AG10803 (cell line): ENCODE measurements at places on chromosomes 7 and 10.

DNA sequence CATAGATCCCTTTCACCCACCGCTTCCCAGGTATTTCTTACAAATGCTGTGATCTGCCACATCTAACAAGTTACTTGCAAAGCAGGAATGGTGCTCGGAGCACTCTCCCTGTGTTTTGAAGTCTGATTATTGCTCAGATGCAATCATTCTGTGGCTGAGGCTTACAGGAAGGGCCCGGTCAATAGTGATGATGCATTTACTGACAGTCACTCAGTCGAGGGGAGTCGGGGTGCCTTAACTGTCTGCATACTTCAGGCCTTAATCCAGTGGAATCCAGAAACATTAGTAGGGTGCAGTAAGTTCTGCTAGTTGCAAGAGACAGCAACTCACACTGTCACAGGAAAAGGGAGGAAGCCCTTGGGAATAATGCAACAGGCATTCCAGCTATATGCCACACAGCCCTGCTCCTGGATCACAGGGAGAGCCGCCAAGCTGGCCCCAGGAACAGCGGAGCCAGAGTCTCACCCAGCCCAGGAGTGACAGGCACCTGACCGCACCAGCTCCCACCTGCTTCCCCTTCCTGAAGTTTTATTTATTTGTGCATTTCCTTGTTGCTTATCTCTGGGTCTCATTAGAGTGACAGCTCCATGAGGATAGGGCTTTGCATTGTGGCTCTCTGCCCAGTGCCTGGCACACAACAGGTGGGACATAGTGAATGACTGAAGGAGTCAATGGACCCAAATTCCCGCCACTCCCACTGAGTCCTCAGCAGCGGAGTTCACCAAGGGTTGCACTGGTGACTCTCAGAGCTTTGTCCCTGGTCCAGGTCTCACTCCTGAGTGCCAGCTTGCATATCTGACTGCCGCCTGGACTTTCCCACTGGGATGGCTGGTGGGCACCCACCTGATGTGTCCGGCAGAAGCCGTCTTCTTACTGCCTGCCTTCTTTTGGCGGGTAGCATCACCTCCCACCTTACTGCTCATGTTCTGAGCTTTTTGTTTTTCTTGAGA, 212.5 kb upstream of the SH2B2 start:
- peak; percentile 39 for DNase-seq

DNA sequence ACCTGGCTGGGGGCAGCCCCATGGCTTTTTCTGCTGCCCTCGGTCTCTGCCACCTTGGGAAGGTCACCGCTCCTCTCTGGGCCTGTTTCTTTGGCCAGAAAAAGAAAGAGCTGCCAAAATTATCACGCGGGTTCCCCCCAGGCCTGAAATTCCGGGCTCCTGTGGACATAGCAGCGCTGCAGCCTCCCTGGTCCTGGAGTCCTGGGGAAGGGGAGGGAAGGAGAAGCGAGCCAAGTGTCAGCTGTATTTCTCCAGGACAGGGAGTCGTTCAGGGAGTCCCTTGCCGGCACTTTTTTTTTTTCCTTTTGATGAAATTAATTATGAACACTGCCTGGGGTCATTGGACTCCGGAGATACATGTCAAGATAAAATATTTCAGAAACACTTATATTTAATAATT, 152.3 kb upstream of the GPR26 start:
- no peak for DNase-seq

DNA sequence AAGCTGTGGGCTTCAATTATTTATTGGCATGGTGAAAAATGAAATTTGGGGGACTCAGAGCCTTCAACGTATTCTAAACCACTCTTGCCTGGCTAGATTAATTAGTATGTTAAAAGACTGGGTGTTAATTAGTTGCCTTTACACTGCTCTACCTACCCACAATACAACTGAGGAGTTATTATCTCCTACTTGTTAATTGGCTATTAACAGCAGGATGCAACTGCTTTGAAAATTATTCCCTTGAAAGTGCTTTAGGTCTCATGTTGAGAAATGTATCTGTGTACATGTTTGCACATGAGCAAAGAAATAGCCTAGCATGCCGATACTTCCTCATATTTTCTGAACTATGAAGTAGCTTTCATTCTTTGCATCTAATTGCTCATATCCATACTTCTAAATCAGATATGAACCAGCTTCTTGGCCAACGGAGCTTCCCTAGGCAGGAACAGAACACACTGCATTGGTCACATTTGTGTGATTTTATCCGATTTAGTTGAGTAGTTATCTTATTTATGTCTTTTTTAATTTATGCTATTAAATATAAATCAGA, 155.8 kb downstream of the GPAM start:
- DNase-seq, result no peak

- no peak for DNase-seq
Observed at GRCh38 chr7:38702002-38702535, 70.9 kb upstream of the AMPH start.

- no peak for DNase-seq
Observed at GRCh38 chr10:74306227-74306982, 155.4 kb downstream of the ADK start.

DNA sequence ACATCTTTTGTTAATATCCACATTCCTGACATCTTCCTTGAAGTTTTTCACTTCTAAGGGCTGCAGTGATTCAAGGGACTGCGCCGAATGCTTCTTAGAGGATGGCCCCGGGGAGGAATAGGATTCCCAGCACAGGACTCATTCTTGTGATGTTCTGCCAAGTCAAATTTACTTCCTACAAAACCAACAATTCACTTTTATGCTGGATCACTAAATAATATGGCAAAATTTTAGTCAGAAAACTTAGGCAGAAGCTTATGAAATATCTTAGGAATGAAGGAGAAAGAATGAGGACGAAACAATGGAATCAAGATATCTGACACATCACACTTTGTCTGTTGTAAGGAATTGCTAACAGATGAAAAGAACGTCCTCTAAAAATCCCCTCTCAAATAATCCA, 151.5 kb downstream of the JAZF1 start:
- peak; percentile 79 for DNase-seq

GRCh38 chr10:126902157-126902556, 3.1 kb upstream of the DOCK1 start:
- peak; percentile 91 for DNase-seq

GRCh38 chr10:13724484-13724883, 137.7 kb downstream of the PRPF18 start:
- peak; percentile 88 for DNase-seq

- no peak for DNase-seq
Observed at GRCh38 chr7:34487391-34488115, 170.5 kb upstream of the NPSR1 start.

DNA sequence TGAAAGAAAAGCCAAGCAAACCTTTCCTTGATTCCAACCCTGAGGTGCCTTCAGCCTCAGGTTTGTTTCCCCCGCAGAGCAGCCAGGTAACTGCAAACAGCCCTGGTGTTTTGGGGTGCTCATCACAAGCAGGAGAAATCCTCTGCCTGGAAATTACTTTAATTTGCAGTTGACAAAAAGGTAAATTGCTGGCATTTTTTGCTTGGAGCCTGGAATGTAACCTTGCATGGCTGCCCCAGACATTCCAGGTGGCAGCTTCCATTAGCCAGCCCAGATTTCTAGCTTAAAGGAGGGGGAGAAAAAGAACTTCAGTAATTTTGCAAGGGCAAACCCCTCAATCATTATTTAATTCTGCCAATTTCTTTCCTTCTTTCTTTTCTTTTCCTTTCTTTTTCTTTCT, 194.4 kb downstream of the MYOF start:
- DNase-seq, result no peak

DNA sequence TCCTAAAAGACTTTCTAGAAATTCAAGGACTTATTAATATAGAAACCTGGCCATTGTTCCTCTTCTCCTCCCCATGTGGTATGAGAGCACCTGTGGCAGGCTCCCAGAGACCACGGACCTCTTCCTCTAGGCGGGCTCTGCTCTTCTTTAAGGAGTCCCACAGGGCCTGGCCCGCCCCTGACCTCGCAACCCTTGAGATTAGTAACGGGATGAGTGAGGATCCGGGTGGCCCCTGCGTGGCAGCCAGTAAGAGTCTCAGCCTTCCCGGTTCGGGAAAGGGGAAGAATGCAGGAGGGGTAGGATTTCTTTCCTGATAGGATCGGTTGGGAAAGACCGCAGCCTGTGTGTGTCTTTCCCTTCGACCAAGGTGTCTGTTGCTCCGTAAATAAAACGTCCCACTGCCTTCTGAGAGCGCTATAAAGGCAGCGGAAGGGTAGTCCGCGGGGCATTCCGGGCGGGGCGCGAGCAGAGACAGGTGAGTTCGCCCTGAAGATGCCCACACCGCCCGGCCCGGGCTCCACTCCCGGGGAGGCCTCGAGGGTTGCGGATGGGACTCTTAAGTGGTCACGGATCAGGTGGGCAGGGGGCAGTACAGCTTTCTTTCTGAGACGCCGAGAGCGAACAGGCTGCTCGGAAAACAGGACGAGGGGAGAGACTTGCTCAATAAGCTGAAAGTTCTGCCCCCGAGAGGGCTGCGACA, at the start of gene SLC26A4:
SLC26A4 (plus strand) TSS at position 448 of the 700 bp plus-strand sequence. CDS start 814 bp downstream, outside the sequence.
- no peak for DNase-seq

GRCh38 chr10:114957673-114958072, 19.7 kb downstream of the TRUB1 start:
- peak; percentile 54 for DNase-seq

DNA sequence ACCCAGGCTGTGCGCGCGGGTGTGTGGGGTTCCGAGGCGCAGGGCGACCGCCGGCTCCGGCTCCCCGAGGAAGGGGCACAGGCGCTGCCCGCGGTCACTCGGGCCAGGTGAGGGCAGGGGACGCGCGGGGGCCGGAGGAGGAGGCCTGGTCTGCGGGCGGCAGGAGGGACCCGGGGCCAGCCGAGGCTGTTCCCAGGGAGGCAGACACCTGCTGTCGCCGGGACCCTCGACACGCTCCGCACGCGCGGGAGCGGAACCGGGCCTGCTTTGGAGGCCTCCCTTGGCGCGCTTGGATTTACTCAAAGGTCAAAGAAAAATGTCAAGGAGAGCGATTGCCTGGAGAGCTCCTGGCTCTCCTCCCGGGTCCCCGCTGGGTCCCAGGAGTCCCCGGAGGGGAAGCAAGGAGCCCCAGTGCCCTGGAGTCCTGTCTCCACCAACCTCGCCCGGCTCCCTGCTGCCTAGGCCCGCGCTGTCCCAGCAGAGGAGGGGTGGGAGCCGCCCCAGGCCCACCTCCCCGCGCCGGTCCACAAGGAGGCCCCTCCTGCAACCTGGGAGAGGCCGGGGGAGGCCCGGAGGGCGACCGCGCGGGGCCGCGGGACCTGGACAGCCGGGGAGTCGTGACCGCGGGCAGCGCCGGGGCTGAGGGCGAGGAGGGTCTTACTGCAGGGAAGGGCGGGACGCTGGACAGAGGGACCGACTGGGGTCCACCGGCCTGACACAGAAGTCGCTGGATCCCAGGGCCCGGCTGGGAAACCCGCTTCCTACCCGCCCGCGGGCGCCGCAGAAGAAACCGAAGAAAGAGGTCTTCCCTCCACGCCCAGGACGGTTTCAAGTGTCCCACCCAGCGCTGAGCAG, 348.9 kb downstream of the DNAJB6 start:
- no peak for DNase-seq
